ENCODE measurements at places on chromosomes 4 and X. TPM values are rescaled to one million over a fixed set of nuclear protein-coding genes. Genes with fewer than 3 reads are reported as not detected.

DNA sequence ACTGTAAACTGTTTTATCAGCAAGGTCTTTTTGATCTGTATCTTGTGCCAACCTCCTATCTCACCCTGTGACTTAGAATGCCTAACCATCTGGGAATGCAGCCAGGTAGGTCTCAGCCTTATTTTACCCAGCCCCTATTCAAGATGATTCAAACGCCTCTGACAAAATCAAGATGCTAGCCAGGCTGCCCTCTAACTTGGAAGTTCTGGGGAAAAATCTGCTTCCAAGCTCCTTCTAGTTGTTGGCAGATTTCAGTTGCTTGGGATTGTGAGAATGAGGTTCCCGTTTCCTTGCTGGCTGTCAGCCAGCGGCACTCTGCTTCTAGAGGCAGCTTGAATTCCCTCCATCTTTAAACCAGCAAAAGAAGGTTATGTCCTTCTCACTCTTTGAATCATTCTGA is 34.7 kb downstream of the LUZP4 start:
- peaks cover 13% of the 10 kb centered on the region for H3K36me3 ChIP-seq
- no peak overlapping the region for H3K27ac ChIP-seq
- H3K4me3 ChIP-seq, result no peak overlapping the region
- H3K27me3 ChIP-seq, result no peaks in the 10 kb centered on the region

GRCh38 chr4:178823673-178824295 is 1381.5 kb upstream of the AGA start:
- no peaks in the 10 kb centered on the region for H3K27me3 ChIP-seq
- H3K27ac ChIP-seq, result no peak overlapping the region
- no peaks in the 10 kb centered on the region for H3K36me3 ChIP-seq
- DNase-seq, result no peak

The SLITRK4 gene
- 1.5 TPM for total RNA-seq

The VSIG4 gene
- total RNA-seq, result not detected

The VEGFD gene
- not detected for total RNA-seq

The VCX3B gene
- not detected for total RNA-seq

The MAB21L2 gene
- not detected for total RNA-seq

The GAB1 gene
- total RNA-seq, result 15.3 TPM

DNA sequence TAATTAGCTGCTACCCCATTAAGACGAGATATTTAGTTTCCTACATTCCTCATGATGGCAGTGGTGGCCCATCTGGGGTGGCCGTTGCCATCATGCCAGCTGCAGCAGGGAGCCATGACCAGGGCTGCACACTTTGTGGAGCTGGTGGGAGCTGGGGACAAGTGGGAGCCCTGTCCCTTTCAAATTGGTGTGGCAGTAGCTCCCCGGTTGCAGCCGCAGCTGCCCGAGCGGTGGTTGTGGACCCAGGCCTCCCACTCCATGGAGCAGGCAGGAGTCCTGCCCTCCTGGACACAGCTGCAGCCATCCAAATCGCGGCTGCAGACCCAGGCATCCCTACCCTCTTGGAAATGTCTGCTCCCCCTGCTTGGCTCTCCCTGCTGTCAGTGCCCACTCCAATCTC is 9.3 kb upstream of the SYTL5 start:
- H3K4me1 ChIP-seq, result peaks cover 4% of the 10 kb centered on the region
- no peak for DNase-seq
- H3K27me3 ChIP-seq, result no peaks in the 10 kb centered on the region
- H3K27ac ChIP-seq, result no peak overlapping the region

GRCh38 chrX:134735015-134735414 is 76.7 kb upstream of the PLAC1 start:
- DNase-seq, result no peak
- H3K4me3 ChIP-seq, result no peak overlapping the region
- H3K27ac ChIP-seq, result no peak overlapping the region
- H3K36me3 ChIP-seq, result 0 out of 2 replicates have a peak, but pooled peaks cover 2% of the 10 kb centered on the region

- H3K27ac ChIP-seq, result no peak overlapping the region
- no peaks in the 10 kb centered on the region for H3K36me3 ChIP-seq
- no peak overlapping the region for H3K4me3 ChIP-seq
These were observed 441.1 kb downstream of the KCNIP4 start for GRCh38 chr4:21507439-21507838.

DNA sequence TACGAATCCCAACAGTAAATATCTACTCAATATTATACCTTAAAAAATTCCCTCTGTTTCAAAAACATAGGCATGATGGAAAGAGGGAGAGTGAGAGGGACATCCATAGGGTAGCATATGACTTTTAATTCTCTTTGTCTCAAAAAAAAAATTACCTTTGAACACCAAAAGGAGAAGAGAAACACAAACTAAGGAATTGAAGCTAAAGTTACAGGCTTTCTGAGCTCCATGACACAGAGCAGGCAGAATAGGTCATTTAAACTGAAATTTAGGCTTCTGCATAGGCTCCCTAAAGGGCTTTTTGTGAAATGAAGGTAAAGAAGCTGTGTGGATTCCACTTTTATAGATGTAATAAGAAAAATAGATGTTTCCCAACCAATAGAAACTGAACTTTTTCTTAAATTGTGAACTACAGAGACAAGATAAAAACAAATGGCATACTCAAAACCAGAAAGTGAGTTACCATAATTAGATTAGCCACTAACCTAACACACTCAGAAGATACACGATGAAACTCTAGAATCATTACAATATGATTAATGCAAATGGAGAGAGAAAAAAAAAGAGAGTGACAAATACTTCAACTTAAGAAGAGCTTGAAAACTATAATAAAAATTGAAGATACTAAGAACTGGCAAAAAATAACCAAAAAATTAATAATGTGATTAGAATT is 584.6 kb downstream of the GABRG1 start:
- peaks cover 5% of the 10 kb centered on the region for H3K36me3 ChIP-seq
- no peaks in the 10 kb centered on the region for H3K27me3 ChIP-seq
- no peak overlapping the region for H3K4me3 ChIP-seq

The MMRN1 gene
- total RNA-seq, result not detected

The IL13RA1 gene
- 13.4 TPM for total RNA-seq

Measured in H9 (cell line).